ENCODE measurements at places on chromosomes 13 and 19.

DNA sequence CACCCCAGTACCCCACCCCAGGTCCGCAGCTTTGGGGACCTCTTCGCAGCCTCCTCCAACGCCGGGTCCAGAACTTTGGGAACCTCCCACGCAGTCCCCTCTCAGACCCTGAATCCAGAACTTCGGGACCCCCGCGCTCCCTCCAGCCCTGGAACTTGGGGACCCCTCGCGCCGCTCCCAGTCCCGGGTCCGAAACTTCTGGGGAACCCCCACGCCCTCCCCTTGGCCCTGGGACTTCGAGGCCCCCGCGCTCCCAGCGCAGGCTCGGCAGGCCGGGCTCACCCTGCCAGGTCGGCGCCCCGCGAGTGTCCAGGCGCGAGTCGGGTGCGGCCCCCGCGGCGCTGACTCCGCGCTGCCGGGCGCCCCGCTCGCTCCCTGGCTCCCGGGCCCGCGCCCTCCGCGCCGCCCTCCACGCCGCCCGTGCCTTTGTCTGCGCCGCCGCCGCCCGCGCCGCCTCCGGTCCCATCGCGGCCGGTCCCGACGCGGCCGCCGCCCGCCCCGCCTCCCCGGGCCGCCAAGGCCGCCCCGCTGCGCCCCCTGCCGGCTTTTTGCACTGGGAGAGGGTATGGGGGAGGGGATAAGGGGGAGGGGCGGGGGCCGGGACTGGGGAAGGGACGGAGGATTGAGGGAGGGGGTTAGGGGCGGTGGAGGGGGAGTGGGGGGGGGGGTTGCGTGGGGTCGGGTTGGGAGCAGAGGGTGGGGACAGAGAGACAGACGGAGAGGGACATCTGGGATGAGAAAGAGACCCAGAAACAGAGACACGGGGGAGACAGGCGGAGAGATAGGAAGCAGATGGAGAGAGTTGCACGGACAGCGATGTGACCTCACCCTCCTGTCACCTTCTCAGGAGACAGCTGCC, at the start of gene HOMER3:
Gene HOMER3, minus strand, starts transcription at position 449 of the 859 bp plus-strand sequence. CDS start 2,235 bp downstream, outside the sequence.
- DNase-seq = peak; percentile 58

- DNase-seq = no peak
Observed at GRCh38 chr19:17458970-17459369, 1.8 kb downstream of the NXNL1 start.

DNA sequence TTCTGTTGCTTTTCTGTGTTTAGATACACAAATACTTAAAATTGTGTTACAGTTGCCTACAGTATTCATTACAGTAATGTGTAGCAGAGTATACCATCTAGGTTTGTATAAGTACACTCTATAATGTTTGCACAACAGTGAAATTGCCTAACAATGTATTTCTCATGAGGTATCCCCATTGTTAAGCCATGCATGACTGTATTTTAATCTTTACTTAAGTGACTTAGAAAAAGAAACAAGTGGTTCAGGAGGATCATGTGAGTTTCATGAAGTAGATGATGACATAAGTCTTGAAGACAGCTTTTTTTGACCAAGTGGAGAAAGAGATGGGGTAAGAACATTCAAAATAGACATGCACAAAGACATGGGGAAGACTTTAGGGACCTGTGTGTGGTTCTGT, 8.4 kb upstream of the KCTD4 start:
- DNase-seq = no peak

DNA sequence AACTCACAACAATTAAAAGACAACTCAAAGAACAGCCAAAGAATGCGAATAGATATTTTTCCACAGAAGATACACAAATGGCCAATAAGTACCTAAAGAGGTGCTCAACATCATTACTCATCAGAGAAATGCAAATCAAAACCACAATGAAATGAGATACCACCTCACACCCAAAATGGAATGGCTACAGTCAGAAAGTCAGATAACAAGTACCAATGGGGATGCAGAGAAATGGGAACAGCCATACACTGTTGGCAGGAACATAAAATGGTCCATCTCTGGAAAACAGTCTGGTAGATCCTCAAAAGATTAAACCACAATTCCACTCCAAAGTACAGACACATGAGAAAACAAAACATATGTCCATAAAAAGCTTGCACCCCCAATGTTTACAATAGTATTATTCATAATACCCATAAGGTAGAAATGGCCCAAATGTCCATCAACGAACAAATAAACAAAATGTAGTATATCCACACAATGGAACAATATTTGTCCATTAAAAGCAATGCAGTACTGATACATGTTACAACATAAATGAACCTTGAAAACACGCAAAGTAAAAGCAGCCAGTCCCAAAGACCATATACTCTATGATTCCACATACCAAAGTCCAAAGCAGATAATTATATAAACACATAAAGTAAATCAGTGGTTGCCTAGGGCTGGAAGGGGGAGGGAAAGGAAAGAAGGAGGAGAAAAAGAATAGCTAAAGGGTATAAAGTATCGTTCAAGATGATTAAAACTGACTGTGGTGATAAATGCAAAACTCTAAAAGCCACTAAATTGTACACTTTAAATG, 19.6 kb downstream of the USP12 start:
- no peak for DNase-seq

GRCh38 chr13:36332986-36333385, 13.2 kb downstream of the SPART start:
- no peak for DNase-seq

DNA sequence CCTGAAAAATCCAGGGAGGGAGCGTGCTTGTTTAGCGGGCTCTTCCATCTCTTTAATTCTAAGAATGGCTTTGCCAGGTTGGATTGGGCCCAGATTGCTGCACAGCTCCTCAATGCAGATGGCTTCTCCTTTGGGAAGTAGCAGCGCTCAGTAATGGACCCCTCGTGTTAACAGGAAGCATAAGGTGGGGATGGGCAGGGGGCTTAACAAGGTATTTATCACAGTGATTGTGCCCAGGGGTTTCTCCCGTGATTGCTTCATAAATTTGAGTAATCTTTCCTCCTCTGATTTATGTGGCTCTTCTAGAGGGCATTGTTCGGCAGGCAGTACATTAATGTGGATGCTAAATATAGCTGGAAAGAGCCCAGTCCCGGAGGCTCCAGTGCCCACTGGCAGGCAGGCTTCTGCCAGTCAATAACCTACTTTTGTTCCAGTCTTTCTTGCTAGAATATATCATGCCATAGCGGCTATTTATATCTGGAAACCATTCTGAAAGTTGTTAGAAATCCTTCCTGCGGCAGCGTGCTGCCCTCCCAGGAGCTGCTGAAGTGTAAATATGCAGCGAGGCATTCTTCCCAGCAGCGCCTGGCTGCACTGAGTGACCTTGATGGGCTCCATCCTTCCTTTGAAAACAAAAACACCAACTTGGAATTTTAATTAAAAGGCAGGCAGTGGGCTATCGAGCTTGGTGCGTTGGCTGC, 65.0 kb downstream of the FGF9 start:
- no peak for DNase-seq

GRCh38 chr19:39563408-39563807, 23.4 kb upstream of the EID2 start:
- no peak for DNase-seq

DNA sequence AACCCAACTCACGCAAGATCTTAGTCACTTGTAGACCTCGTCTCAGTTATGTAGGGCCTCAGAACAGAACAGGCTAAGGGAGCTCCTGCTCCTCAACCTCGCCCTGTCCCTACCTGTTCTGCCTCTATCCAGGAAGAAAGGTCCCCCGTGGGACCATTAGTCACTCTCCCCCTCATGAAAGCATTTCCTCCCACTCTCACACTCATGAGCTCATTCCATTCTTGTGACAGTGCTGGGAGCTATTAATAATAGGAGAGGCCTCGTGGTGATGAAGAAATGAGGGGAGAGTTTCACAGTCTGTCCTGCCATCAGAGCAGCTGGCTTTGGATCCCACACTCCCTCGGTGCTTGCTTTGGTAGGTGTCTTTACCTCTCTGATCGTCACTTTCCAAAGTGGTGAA, 10.2 kb downstream of the PPP2R1A start:
- DNase-seq = no peak

DNA sequence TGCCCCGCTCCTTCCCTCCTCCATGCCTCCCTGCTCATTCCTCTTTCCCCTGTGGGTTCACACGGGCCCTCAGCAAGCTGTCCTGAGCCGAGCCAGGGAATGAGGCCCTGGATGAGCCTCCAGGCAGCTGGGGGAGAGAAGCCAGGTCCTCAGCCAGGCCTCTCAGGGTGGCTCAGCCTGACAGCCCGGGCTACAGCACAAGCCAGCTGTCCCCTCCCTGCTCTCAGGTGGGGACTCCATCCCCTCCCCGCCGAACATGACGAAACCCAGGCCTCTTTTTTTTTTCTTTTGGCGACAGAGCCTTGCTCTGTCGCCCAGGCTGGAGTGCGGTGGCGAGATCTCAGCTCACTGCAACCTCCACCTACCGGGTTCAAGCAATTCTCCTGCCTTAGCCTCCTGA, 40.0 kb upstream of the MATK start:
- DNase-seq = no peak

GRCh38 chr13:48410199-48410598, 2.7 kb downstream of the LPAR6 start:
- no peak for DNase-seq

- no peak for DNase-seq
Observed at GRCh38 chr13:113360446-113360845, 3.5 kb downstream of the GRTP1 start.

GRCh38 chr13:23022704-23023103, 158.1 kb upstream of the SGCG start:
- DNase-seq = no peak

DNA sequence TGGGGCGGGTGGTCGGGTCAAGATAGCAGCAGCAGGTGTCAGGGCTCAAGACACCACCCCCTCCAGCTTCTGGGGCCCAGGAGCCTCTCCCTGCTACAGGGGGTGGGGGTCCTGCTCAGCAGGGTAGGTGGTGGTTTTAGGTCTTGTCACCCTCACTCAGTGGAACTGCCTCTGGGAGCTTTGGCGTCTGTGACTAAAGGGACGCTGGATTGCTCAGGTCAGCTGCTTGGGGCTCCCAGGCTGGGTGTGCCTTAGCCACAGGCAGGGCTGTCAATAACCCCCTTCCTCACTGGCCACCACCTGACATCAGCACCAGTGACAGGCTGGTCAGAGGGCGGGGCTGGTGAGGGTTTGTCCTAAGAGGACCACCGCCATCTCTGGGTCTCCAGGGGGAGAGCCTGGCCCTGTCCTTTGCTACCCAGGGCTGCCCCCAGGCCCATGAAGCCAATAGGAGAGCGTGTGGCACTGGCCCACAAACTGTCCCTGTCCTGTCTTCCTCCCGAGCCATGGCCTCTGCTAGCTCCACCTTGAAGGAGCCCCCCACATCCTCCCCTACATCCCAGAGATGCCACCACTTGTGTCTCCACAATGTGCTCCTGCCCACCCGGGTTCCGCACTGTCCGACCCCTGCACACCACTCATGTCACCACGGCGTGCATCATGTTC, 36.4 kb downstream of the MAU2 start:
- no peak for DNase-seq

DNA sequence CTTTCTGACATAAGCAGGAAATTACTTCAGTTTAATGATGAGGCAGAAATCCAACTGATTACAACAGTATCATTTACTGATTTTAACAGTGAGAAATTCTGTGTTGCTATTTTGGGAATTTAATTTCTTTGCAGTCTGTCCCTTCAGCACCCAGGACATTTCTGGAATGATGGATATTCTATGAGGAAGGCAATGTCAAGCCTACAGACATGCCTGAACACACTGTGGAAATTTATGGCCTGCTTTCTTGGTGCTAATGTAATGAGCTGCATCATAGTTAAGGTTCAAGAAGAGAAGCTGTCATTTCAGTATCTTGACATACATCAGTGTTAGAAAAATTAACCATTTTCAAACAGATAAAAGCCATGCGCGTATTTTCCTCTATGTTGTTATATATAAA, 87.7 kb downstream of the SLITRK1 start:
- no peak for DNase-seq

GRCh38 chr13:25971459-25972145, 80.2 kb downstream of the SHISA2 start:
- DNase-seq = peak; percentile 88

- DNase-seq = no peak
Observed at GRCh38 chr19:1884719-1885334, 469 bp downstream of the ABHD17A start.

DNA sequence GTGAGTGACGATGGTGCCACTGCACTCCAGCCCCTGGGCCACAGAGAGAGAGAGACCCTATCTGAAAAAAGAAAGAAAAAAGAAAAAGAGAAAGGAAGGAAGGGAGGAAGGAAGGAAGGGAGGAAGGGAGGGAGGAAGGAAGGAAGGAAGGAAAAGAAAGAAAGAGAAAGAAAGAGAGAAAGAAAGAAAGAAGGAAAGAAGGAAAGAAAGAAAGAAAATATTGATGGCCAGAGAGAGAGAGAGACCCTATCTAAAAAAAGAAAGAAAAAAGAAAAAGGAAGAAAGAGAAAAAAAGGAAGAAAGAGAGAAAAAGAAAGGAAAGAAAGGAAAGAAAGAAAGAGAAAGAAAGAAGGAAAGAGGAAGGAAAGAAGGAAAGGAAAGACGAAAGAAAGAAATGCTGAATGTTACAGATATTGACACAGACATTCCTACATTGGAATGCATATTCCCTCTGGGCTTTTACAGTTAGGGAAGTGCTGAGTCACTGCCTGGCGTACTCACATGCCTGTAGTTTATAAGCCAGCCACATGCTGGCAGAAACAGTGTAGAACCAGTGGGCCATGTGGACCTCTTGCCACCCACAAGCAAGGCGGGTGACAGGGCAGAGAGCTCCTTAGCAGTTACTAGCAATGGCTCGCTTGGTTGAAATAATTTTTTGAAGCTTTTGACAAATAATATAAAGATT, 34.6 kb upstream of the SLC46A3 start:
- no peak for DNase-seq
